ENCODE measurements at places on chromosomes 4 and X. TPM values are rescaled to one million over a fixed set of nuclear protein-coding genes. Genes with fewer than 3 reads are reported as not detected.

- DNase-seq = no peak
- no peaks in the 10 kb centered on the region for H3K27me3 ChIP-seq
- no peaks in the 10 kb centered on the region for H3K36me3 ChIP-seq
- peaks cover 26% of the 10 kb centered on the region for H3K4me1 ChIP-seq
- no peak within 1 kb of the TSS for H3K4me3 ChIP-seq
- H3K27ac ChIP-seq = no peak within 1 kb of the TSS
Observed at GRCh38 chr4:168496834-168497233, at the start of gene PALLD. Gene PALLD (plus strand): TSS chr4:168497052.

- peaks cover 12% of the 10 kb centered on the region for H3K4me1 ChIP-seq
- no peak overlapping the region for H3K4me3 ChIP-seq
- DNase-seq = no peak
- H3K27ac ChIP-seq = no peak overlapping the region
- no peaks in the 10 kb centered on the region for H3K36me3 ChIP-seq
- peaks cover 45% of the 10 kb centered on the region for H3K27me3 ChIP-seq
Observed at GRCh38 chrX:77450996-77451395, 3.8 kb downstream of the FGF16 start.

- H3K4me1 ChIP-seq = peaks cover 17% of the 10 kb centered on the region
- peaks cover 20% of the 10 kb centered on the region for H3K36me3 ChIP-seq
- peaks cover 91% of the 10 kb centered on the region for H3K27me3 ChIP-seq
- peak overlapping the region; percentile 88 for H3K4me3 ChIP-seq
Observed at GRCh38 chrX:151177141-151178027, 1.0 kb downstream of the GPR50 start.

ADAMTS3 gene
- 2.7 TPM for total RNA-seq

SYTL4 gene
- 4.5 TPM for total RNA-seq

GRCh38 chr4:12499693-12500092 lies 984.4 kb downstream of the RAB28 start:
- H3K27me3 ChIP-seq = peaks cover 3% of the 10 kb centered on the region
- H3K4me1 ChIP-seq = no peaks in the 10 kb centered on the region
- H3K4me3 ChIP-seq = no peak overlapping the region
- H3K27ac ChIP-seq = no peak overlapping the region
- DNase-seq = no peak

DNA sequence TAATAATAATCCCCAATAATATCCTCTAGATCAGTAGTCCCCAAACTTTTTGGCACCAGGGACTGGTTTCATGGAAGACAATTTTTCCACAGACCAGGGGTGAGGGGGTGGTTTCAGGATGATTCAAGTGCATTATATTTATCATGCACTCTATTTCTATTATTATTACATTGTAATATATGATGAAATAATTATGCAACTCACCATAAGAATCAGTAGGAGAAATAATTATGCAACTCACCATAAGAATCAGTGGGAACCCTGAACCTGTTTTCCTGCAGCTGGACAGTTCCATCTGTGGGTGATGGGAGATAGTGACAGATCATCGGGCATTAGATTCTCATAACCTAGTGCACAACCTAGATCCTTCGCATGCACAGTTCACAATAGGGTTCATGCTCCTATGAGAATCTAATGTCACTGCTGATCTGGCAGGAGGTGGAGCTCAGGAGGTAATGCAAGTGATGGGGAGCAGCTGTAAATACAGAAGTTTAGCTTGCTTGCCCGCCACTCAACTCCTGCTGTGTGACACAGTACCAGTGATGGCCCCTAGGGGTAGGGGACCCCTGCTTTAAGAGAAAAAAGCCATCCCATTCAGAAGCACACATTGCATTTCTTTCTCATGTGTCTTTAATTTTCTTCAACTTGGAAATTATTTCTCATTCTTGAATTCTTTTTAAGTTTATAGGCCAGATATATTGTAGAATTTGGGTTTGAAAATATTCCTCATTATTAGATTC lies 16.0 kb upstream of the SH3RF1 start:
- H3K4me3 ChIP-seq = no peak overlapping the region
- H3K27me3 ChIP-seq = no peaks in the 10 kb centered on the region
- no peak overlapping the region for H3K27ac ChIP-seq
- H3K36me3 ChIP-seq = no peaks in the 10 kb centered on the region
- no peak for DNase-seq
- no peaks in the 10 kb centered on the region for H3K4me1 ChIP-seq

DNA sequence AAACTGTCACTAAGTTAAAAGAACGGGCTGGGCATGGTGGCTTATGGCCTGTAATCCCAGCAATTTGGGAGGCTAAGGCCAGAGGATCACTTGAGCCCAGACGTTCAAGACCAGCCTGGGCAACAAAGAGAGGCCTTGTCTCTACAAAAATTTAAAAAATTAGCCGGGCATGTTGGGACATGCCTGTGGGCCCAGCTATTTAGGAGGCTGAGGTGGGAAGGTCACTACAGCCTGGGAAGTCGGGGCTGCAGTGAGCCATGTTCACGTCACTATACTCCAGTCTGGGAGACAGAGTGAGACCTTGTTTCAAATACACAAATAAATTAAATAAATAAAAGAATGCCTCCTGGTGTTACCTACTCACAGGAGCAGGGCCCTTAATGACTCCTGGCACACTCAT lies 69.5 kb downstream of the APBB2 start:
- peaks cover 9% of the 10 kb centered on the region for H3K36me3 ChIP-seq
- H3K27ac ChIP-seq = peak overlapping the region; percentile 86
- DNase-seq = no peak
- no peak overlapping the region for H3K4me3 ChIP-seq

FABP2 gene
- not detected for total RNA-seq

DNA sequence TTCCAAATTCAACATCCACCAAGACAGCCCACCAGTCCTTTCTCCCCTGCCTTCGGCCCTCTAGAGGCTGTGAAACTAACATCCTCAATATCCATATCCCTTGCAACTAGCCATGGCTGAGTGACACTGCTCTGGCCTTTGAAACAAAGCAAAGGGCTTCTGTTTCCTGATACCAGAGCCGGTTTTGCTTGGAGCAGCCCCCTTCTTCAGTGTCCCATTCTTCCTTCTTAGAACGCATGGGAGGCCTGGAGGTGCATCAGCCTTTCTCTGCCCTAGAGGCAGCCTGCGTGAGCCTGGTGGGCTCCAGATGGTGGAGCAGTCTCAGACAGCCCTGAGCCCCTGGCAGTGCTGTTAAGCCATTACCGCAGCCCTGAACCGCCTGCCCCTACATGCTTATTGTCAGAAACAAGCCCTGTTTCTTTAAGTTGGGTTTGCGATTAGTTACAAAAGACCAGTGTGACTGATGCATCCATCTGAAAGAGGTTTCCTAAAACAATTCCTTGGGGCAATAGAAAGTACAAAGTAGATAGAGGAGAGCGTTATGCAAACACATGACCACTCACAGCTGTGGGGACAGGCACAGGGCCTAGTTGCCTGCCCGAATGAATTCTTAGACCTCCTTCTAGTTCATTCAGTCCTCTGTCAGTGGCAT lies 74.1 kb downstream of the EVC start:
- no peak overlapping the region for H3K4me3 ChIP-seq
- H3K36me3 ChIP-seq = peaks cover 37% of the 10 kb centered on the region
- peaks cover 16% of the 10 kb centered on the region for H3K4me1 ChIP-seq
- no peaks in the 10 kb centered on the region for H3K27me3 ChIP-seq
- no peak for DNase-seq

ZNF141 gene
- 36.3 TPM for total RNA-seq

SUV39H1 gene
- total RNA-seq = 20.8 TPM

GRCh38 chr4:56086073-56086541 lies 137.4 kb downstream of the CEP135 start:
- H3K36me3 ChIP-seq = no peaks in the 10 kb centered on the region
- H3K27ac ChIP-seq = no peak overlapping the region

NALF2 gene
- total RNA-seq = 5.7 TPM

POU4F2 gene
- total RNA-seq = 0.14 TPM

DNA sequence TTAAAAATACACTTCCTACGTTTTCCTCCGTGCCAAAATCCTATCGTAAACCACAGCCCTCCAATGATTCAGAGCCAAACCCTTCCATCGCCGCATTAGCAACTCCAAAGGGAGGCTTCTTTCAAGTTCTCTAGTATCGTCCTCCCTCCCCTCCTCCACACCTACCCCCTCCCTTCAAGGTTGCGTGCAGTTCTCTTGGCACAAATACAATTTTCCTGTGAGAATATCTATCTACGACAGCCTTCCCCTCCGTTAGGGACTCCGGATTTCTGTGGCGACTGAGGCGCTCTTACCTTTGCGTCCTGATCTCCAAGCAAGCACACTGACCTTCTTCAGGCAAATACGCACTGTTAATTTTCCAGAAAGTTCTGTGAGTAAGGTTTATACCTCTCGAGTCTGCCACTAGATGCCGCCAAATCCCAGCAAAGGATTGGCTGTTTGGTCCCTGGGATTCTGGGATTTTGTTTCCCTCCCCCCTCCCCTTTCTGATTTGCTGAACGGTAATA lies 1.2 kb upstream of the MORF4L2 start:
- DNase-seq = peak; percentile 69
- H3K27me3 ChIP-seq = peaks cover 11% of the 10 kb centered on the region
- peaks cover 5% of the 10 kb centered on the region for H3K4me1 ChIP-seq
- peaks cover 7% of the 10 kb centered on the region for H3K36me3 ChIP-seq
- H3K27ac ChIP-seq = no peak overlapping the region

- H3K27me3 ChIP-seq = no peaks in the 10 kb centered on the region
- no peak overlapping the region for H3K27ac ChIP-seq
- peaks cover 8% of the 10 kb centered on the region for H3K4me1 ChIP-seq
Observed at GRCh38 chrX:51053741-51054140, 143.2 kb downstream of the BMP15 start.

DNA sequence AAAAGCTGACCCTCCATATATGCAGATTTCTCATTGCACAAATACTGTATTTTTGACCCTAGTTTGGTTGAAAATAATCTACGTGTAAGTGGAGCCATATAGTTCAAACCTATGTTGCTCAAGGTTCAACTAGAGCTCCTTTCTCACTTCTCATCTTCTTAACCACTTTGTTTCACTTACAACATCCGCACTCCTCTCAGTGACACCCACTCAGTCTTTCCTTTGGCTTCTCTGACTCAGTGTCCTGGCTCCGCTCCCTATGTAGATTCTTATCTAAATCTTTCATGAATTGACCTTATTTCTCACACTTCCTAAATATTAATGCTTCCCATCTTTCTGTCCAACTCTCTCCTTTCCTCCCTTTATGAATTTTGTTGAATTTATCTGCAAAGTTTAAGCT lies 32.9 kb upstream of the DKK2 start:
- H3K4me1 ChIP-seq = no peaks in the 10 kb centered on the region
- no peak for DNase-seq
- H3K36me3 ChIP-seq = no peaks in the 10 kb centered on the region
- H3K27me3 ChIP-seq = no peaks in the 10 kb centered on the region

DNA sequence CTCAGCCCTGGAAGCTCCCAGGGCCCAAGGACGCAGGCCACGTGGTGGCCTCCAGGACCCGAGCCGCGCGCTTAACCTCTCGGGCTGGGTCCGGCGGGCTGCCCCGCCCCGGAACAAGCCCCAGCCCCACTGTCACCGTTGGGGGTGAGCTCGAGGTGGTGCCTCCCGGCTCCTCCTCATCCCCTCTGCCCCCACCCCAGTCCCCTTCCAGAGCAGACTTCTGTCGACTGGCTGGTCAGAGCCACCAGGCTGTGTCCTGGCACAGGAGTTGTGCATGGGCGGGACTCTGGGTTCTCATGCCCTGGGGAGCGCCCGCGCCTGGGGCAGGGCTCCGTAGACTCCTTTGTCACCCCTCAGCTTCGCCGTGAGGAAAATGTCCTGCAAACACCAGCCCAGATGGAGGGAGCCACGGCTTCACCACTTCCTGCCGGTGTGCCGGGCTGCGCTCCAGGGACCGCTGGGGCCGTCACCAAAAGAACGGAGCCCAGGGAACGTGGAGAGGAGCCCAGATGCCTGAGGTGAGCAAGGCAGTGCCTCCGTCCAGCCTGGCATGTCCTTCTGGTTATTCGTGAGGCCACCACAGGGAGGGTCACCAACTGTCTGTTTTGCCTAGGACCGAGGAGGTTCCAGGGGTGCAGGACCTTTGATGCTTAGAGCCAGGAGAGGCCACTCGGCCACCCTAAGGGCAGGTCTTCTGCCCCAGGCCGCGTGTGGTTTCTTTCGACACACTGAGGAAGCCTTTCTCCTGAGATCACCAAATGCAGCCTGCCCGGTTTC lies 7.1 kb upstream of the RGS12 start:
- H3K4me3 ChIP-seq = no peak overlapping the region
- no peaks in the 10 kb centered on the region for H3K27me3 ChIP-seq
- no peak for DNase-seq
